ENCODE measurements at places on chromosomes 6 and 20.

DNA sequence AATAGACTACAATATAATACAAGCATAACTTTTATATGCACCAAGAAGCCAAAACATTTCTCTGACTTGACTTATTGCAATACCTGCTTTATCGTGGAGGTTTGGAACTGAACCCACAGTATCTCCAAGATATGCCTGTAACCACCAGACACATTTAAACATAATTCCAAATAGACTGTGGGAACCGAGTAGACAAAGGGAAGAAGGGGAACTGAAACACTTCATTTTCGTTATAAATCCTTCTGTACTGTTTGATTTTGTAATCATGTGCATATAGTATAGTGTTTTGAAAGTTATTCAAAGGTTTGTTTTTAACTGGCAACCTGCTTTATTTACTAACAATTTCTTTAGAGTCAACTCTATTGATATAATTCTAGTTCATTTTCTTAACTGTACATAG, 154.9 kb upstream of the BEND6 start:
- no peak for DNase-seq

- no peak for DNase-seq
Measured at GRCh38 chr6:134983823-134984222, 33.9 kb upstream of the ALDH8A1 start.

DNA sequence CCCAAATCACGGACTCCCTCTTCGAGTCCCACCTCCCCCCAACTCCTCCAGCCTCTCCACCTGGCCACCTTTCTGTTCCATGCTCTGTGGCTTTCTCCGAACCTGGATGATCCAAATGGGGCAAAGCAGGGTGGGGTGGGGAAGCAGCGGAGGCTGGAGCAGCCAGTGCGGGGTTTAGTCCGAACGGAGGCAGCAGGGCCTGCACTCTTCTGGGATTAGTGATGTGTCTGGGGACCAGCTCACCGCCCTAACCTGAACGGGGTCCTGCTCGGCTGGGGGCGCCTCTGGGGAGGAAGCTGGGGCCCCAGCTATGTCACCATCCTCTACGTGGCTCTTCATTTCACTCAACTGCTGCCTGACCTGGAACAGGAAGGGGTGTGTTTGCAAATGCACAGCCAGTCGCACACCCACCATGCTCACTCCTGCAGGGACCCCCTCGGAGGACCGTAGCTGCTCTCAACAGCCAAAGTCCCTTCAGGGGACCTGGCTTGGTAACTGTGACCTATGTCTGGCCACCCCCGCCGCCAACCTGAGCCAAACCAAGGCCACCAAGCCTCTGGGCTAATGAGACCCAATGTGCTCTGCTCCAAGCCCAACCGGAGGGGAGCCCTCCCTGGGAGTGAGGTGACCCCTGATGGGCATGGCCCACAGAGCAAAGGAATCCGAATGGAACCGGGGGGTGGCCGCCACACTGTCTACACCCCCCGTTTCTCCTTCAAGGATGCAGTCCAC, 46.8 kb downstream of the DSTN start:
- no peak for DNase-seq

DNA sequence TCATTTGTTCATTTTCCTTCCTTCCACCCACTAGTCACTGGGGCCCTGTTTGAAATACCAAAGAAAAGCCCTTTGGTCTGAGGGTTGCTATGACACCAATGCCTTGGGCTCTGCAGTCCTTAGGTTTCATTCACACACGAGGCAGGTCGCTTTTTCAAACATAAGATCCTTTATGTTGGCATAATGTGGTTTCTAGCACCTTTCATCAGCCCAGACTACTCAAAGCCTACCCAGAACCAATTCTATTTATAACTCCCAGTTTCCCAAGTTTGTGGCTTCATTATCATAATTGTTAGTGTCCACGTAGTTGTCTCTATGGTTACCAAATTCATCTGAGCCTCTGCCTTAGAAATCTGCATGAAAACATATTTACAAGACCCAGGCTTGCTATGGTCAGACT, 6.6 kb upstream of the TP53RK start:
- no peak for DNase-seq

GRCh38 chr20:45223136-45223535, 2.0 kb downstream of the SEMG2 start:
- DNase-seq = no peak

GRCh38 chr20:35643045-35643444, 21.7 kb downstream of the CPNE1 start:
- no peak for DNase-seq

DNA sequence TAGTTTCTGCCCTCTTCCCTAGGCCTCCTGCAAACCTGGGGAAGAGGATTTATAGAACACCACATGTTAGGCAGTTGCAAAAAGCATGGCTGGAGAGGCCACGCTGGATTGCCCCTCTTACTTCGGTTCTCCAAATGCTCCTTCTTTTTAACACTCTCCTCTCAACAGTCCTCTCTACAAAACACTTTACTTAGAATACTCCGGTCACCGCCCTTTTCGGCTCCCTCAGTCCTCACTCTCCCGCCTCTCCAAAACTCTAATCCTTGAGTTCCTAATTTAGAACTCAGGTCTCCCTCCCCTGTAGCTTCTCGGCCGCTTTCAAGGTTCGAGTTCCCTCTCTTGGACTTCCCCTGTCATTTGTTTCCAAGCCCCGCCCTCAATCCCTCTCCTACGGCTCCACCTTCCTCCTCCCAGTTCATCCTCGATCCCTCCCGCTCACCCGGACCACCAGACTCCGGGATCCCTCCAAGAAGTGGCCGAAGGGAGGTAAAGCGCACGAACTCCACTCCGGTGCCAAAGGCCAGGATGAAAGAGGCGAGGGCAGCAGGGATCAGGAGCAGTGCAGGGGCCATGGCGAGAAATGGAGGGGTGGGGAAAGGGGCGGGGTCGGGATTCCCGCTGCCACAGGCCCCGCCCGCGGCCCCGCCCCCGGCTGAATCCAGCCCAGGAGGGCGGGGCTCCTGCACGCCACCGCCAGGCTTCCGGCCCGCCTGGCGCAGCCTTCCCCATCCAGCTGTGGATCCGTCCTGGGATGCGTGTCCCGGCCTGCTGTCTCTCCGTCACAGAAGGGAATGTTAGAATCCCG, at the start of gene NRM:
Gene NRM (minus strand): TSS at position 582 of the 805 bp plus-strand sequence. CDS start 10 bp downstream, at position 572.
- peak; percentile 88 for DNase-seq

- DNase-seq = no peak
Measured at GRCh38 chr6:155498370-155498769, 42.7 kb upstream of the NOX3 start.

- DNase-seq = no peak
Measured at GRCh38 chr6:135798751-135799515, 52.6 kb upstream of the PDE7B start.

DNA sequence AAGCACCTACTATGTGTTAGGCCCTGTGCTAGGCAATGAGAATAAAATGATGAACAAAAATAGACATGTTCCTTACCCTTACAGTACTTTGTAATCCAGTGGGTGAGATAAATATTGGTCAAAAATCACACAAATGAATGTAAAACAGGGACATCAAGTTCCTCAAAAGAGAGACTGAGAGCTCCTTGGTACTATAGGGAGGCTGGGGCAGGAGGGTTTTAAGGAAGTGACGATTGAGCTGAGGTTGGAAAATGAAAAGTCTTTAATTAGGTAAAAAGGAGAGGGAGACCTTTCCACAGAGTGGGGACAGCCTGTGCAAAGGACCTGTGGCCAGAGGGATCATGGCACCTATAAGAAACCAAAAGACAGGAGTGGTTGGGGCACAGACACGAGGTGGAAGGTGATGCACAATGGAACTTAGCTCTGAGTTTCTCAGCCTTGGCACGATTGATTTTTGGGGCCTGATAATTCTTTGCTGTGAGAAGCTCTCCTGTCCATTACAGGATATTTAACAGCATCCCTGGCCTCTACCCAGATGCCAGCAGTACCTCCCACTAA, 140.3 kb downstream of the CEP57L1 start:
- no peak for DNase-seq

- DNase-seq = no peak
Measured at GRCh38 chr20:61442718-61443117, 190.7 kb downstream of the CDH4 start.

DNA sequence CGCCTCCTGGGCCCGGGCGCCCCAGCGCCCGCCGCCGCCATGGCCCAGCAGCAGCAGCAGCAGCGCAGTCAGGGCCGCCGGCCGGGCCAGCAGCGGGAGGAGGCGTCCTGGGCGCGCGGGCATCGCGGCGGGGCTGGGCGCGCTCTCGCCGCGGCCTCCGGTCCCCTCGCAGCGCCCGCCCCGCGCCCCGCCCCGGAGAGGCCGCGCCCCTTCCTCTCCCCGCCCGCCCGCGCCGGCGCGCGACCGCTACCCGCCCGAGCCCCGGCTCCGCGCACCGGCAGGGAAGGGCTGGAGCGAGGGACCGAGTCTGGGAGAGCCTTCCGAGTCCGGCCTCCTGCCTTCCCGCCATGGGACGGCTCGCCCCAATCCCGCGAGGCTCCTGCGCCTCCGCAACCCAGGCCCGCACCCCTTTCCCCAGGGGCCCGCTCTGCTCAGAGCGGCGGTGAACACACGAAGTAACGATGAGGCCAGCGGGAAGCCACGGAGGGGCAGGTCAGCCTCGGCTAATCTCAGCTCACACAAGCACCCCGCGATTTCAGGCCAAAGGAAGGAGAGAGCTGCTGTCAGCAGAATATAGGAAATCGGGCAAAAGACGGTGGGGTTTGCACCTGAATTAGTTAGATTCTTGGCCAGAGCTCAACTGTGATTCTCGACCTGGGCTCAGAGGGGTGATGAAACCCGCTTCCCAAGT, at the start of gene TXNDC5:
Gene TXNDC5 (minus strand): TSS at position 135 of the 691 bp plus-strand sequence. CDS start 12 bp downstream, at position 123.
- peak; percentile 81 for DNase-seq

DNA sequence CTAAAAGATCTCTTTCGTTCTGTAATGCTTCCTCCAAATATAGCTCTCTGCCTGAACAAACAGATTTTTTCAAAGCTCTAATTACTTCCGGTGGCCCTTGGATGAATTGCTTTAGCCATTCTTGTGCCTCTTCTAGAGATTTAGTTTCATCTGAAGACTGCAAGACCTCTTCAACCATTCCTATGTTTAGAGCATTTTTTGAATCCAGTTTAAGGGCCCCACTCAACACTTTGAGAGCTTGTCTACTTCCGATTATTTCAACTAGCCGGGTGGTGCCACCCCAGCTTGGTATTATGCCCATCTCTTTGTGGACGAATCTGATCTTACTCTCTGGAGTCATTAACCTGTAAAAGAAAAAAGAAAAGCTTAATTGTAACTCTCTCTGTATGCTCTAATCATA, 23.3 kb downstream of the RNF146 start:
- no peak for DNase-seq

DNA sequence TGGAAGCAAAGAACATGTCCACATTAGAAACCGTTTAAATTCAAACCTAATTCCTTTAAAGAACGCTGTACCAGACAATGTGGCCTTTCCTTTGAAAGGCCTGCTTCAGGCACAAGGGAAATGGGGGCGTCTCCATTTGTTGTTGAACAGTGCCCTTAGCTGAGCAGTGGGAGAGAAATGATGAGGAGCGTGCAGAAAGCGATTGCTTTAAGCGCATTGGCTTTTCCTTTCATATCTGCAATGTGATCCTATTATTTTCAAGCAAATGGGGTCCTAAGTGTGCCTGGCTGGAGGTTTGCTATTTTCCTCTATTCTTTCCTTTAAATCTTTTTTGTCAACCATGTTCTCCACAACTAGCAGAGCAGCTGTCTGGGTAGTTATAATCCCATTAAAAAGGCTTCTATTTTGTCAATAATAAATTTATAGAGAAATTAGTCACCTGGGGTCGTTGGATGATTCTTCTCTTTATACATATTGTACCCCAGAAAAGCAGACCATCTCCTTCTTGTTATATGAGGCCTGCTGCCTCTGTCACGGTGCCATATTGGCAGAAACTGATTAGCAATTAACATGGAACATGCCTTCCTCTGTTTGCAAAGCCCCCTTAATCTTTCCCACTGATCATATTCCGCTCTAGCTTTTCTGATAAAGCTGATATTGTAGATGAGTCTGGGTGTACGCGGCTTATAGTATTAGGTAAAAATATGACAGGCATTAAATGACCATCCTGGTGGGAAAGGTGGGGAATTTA, 151.1 kb upstream of the JAG1 start:
- DNase-seq = no peak

DNA sequence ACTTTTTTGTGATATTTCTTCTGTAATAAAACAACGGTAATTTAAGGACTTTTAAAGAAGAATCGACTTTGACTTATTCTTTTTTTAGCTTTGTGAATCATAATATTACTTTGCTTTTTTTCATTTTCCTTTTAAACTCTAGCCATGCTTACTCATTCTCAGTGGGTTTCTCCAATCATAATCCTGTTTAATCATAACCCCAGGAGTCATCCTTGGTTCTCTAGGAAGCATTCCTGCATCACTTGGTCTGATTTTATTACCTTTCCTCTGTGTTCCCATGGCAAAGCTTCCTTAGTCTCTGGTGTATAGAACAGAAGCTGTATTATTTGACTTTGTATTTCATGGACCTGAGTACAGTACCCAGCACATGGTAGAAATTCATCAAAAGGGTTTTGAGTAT, 223.5 kb downstream of the CDKAL1 start:
- DNase-seq = no peak

DNA sequence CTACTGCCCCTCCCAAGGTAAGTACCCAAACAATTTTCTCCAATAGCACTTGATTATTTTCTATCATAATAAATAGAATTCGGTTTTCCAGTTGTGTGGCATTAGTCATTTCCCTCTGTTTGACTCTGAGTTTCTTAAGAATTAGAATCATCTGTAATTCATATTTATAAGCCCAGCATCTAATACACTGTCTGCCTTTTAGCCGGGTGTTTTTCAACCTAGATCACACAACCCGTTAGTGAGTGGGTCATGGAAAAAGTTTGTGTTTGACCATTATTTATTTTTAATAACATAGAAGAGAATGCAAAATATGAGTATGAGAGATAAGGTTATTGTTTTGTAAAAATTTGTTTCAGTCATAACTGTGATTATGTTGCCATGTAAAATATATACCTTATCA, 701.6 kb downstream of the RFPL4B start:
- DNase-seq = no peak

DNA sequence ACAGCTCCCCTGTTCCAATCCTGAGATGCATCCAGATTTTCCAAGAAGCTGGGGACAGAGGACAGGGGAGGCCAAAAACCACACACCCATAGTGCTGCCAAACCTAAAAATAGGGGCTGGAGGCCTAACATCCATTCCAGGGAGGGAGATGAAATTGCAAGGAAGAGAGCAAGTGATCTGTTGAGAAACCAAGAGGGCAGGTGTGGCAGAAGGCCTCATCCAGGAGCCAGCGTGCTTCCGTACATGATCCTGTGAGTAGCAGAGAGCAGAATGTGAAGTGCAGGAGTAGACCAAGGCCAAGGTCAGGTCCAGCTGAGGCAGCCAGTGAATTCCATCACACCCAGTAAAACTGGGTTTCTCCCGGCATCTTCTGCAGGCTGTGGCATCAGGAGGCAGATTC, 167.7 kb upstream of the RIN2 start:
- DNase-seq = no peak

Data from CD4-positive, alpha-beta T cell treated with Interleukin-6 for 4 hours (primary cell).